ENCODE measurements at places on chromosomes 6 and 20.

GRCh38 chr6:141986457-141986856 is 146.3 kb upstream of the GJE1 start:
- DNase-seq = no peak

DNA sequence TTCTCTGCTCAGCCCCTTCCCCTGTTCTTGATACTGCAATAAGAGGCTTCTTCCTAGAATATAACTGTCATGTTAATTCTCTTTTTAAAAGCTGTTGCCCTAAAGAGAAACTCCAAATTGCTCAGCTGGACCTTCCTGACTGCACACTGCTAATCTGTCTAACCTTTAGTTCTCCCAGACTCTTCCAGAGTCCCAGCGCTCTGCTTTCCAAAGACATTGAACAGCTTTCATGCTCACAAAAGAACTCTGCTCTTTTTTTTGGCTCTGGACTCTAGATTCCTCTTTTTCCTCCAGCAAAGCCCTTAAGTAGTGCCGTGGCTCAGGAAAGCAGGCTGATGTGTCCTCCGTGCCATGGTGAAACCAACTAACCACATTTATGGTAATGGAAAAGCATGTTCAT is 356.6 kb upstream of the RSPO3 start:
- DNase-seq = no peak

- DNase-seq = no peak
Observed at GRCh38 chr20:20953738-20954618, 152.2 kb downstream of the LINC00237 start.

- peak; percentile 77 for DNase-seq
Observed at GRCh38 chr6:111642463-111643158, 36.9 kb upstream of the TRAF3IP2 start.

GRCh38 chr6:117477988-117478852 is 4.3 kb upstream of the DCBLD1 start:
- no peak for DNase-seq
